Mesothelial cell of epicardium (in vitro differentiated cells): ENCODE measurements at places on chromosomes 4 and X. TPM values are rescaled to one million over a fixed set of nuclear protein-coding genes. Genes with fewer than 3 reads are reported as not detected.

DNA sequence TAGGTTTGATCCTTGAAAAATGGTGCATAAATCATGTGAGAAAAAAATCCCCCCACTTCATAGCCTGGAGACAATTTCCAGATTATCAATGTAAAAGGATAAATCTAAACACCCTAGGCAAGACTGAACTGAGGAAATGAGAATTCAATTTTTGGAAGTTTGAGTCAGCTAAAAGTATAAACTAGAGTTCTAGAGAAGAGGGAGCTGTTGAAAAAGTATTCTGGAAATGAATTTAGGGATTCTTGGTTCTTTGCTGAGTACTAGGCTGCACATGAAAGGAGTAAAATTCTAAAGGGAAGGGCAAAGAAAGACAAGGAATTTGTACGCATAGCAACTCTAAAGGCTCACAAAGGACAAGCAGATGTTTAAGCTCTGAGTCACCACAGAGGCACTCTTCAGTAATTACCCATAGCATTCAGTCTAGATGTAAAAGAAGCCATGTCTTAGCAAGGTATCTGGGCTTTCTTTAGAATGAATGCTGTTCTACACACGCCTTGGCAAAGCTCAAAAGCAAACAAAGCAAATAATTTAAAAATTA lies 896.5 kb downstream of the PDHA2 start:
- DNase-seq: no peak

GRCh38 chr4:141348125-141348524 lies 127.4 kb downstream of the ZNF330 start:
- DNase-seq: no peak

DNA sequence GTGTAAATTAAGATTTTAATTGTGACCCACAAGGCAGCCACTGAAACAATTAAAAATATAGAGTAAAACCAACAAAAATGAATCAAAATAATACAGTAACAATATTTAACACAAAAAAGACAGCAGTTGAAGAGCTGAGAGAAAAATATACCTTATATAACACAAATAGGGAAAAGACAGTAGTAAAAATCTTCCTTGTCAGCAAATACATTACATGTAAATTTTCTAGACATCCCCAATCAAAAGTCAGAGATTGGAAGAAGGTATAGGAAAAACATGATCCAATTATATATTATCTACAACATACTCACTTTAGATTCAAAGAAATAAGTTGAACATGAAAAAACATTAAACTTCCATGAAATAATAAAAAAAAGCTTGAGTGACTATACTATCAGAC lies 330.8 kb downstream of the UBE2NL start:
- DNase-seq: no peak

Gene USP53
- total RNA-seq: 26.5 to 28.7 TPM (median 26.8 TPM) in 3 replicates

DNA sequence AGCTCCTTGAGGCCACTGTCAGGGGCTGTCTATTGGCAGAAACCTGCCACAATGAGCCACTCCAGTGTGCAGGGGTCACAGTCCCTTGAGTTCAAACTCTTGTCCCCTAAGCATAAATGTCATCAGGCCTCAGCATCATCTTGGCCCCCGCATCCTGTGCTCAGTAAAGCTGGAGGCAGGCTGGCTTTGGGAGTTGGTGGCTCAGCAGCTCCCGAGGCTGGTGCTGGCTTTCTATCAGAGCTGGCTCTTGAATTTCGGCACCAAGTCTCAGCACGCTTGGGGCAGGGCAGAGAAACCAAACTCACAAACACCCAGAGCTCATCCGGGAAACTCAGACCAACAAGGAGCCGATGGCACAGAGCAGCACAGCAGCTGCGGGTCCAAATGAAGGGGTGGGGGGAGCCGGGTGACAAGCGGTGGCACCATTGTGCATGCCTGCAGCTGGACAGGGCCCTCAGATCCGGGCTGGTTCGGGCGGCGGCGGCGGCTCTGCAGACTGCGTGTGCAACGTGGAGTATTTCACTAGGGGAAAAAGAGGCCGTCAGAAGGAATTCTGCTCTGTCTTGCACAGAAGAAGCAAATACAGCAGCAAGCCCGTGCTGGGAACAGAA lies 75.5 kb downstream of the MTMR1 start:
- DNase-seq: no peak

GRCh38 chr4:169054879-169055278 lies 44.8 kb upstream of the CBR4 start:
- DNase-seq: no peak

DNA sequence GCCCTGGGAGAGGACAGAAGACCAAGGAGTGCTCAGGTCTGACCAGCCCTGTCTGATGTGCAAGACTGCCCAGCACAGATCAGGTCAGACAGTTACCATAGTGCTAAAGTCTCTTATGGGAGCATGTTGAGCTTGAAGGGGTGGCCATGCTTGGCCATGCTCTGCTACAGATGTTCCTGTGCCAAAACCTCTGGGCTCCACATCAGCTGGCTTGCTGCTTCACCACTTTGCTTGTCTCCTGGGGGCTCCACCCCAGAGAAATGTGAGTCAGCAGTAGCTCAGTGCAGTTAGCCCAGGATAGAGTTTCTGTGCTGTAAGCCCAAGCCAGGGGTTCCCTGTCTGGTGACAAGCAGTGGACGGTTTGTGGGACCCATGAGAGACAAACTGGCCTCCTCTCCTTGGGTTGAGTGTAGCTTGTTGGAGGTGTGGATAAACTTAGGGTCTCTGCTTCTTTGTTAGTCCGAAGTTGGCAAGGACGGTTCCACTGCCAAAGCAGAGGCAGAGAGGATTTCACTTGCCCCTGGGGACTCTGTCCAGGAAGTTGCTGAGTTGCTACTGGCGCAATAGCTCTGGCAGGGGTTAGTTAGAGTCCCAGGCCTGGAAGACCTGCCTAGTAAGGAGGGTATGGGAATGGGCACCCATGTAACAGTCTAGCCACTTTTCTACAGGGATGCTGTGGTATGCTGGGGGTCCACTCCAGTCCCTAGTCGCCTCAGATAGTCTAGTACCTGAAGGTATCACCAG lies 8.7 kb upstream of the TMSB15C start:
- DNase-seq: no peak

GRCh38 chrX:118764122-118764521 lies 36.7 kb downstream of the IL13RA1 start:
- no peak for DNase-seq

DNA sequence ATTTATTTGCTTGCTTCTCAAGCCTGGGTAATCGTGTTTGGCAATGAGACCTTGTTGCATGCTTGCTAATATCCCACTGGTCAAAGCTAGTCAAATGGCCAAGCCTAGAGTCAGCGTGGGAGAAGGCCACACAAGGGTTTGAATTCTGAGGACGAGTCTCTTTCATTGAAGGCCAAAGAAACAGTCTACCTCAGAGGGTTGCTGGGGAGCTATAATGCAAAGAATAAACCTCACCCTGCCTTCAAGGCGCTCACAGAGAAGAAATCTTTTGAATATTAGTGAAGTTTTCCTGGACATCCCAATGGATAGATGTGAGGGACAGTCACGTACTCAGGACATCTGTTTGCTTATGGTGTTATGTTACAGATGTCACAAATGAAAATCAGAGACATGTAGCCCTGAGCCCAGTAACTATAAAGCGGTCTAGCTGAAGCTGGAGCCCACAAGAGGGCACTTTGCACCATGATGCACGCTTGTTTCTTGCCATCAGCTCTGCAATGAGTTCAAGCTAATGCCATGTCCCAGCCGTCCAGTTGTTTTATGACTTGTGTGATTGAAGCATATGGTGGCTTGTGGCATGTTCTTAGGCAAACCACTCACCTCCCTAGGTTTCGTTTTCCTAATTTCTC lies 1.1 kb upstream of the TLR3 start:
- DNase-seq: no peak

DNA sequence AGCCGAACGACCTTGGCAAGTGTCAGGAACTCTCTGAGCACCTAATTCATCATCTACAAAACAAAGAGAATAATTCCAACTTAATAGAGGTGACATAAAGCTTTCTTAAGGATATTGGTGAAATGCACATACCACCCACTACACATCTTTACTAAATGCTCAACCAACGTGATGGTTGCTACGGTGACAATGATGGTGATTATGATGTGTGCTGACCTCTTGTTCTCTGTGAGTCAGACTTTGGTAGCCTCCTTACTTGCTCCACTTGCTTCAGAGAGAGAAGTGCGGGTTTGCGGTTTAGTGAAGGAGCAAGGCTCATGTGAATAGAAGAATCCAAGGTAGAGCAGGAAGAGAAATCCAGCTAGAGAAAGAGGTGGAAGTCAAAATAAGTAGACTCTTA lies 52.8 kb upstream of the CLNK start:
- DNase-seq: no peak
